ENCODE measurements at places on chromosomes 5 and 9.

DNA sequence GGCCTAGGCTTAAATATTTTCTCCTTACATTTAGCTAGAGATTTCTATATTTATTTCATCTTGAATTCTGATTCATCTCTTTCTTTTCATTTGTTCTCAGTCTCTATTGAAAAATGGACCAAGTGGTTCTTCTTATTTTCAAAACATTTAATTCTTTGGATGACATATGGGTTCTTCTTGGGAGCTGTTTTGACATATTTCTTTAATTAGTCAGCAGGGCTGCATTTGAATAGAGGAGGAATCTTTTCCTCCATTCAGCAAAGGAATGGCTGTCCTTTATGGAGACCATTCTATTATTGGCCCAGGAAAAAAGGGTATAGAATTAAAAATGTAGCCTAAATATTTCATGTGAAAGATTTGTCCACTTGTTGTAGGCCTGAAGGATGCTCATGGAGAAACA is 109.9 kb downstream of the RPS23 start:
- DNase-seq = no peak

DNA sequence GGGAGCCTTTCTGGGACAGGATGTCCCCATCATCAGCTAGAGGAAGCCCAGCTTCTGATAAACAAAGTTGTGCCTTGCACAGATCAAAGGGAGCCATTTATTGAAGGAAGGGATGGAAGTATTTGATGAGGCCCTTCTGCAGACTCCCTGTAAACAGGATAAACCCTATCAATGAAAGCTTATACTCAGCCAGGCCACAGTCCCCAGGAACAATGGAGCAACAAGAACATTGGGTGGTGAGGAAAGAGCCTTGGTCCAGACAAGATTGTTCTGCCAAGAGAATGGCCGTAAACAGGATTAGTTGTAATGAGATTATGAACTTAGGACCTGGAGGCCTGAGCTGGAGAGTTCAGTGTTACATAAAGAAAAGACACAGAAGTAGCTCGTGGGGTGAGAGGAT is 40.5 kb upstream of the LIFR start:
- no peak for DNase-seq

- no peak for DNase-seq
Observed at GRCh38 chr9:129440435-129441186, 180.3 kb downstream of the C9orf50 start.

DNA sequence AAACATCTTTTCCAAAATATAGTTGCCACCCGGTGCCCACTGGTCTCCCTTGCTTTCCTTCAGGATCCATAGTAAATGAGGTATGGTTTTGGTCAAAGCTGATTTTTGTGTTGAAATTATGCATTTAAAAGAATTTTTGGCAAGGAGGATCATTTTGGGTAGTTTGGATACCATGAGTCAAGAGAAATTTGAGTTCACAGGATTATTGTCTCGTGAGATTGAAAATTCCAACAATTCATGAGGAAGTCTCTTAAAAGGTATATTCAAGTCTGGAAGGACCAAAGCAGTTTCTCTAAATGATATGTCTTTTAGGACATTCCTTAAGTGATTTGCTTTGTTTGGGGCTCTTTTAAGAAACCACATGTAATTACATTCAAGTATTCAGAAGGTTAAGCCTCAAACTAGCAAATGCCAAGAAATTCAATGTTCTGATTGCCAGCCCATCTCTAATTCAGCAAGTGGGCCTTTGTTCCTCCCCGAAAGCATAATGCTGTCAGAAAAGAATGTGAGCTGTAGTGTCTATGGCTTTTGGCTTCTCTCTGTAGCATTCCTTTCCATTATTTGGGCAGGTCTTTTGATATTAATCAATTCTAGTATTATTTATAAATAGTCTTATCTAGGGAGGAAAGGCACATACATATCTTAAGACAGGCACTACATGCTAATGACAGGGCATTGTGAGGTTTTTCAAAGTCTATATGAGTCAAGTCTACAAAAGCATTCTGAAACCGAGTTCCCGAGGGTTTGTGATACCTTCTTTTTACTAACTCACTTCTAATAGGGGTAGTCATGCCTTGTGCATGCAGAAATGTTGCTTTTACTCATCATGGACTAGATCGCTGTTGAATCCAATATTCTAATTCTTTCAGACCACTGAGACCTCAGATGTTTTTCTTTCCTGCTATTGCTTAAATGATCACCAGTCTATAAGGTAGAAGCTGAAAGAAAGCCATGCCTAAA is 453.9 kb downstream of the ENC1 start:
- no peak for DNase-seq

DNA sequence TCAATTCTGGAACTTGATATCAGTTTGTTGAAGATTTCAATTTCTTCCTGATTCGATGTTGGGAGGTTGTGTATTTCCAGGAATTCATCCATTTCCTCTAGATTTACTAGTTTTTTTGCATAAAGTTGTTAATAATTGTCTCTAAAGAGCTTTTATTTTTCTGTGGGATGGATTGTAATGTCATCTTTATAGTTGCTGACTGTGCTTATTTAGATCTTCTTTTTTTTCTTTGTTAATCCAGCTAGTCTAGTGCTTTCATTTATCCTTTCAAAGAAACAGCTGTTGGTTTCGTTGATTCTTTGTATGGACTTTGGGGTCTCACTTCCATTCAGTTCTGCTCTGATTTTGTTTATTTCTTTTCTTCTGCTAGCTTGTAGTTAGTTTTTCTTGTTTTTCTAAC is 302.0 kb upstream of the DMAC1 start:
- no peak for DNase-seq

- no peak for DNase-seq
Observed at GRCh38 chr9:92726971-92727715, 37.5 kb downstream of the BICD2 start.

DNA sequence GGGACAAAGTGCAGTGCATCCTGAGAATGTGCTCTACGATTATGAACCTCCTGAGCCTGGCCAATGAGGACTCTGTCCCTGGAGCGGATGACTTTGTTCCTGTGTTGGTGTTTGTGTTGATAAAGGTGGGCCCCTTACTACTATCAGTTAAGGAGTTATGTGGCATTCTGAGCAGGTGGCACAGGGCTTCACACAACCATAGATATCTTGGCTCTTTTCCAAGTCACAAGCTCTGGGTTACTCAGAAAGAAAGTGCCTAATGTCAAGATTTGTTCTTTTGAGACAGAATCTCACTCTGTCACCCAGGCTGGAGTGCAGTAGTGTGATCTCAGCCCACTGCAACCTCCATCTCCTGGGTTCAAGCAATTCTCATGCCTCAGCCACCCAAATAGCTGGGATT is 99.0 kb downstream of the GAPVD1 start:
- DNase-seq = no peak

DNA sequence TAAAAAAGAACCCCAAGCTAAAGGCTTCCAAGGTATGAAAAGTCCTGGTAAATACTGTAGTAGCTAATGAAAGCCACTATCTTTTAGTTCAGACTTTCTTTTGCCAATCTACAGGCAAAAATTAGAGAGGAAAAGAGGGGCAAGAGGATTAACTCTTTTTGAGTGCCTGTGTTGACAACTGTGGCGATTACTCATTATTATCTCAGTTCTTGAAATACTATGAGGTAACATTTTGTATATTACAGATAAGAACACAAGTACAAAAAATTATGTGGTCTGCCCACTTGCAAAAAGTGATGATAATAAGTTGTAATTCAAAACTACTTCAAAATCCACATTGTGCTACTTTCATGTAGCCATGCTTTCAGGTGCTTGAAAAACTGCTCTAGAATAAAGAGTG is 144.0 kb downstream of the DTWD2 start:
- DNase-seq = no peak

GRCh38 chr9:92534674-92535073 is 1.1 kb downstream of the ECM2 start:
- DNase-seq = no peak

DNA sequence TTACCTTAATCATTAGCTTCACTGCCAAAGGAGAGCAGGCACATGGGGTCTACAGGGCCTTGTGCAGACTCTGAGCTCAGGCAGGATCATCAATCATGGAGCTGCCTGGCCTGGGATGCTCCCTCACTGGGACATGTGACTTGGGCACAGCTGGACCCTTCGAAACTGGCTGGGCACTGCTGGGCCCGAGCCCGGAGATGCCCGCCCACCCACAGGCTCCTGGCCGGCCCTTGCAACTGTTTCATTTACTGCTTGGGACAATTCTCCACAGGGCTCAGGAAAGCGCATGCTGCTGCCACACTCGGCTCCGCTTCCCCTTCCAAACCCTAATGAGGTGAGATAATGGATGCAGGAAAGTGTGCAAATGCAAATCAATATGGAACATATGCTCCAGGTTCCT is 387.5 kb downstream of the TRIM36 start:
- DNase-seq = no peak

GRCh38 chr5:126385524-126386502 is 37.4 kb upstream of the GRAMD2B start:
- DNase-seq = peak; percentile 15

GRCh38 chr5:135053278-135053677 is 19.2 kb upstream of the PITX1 start:
- no peak for DNase-seq

DNA sequence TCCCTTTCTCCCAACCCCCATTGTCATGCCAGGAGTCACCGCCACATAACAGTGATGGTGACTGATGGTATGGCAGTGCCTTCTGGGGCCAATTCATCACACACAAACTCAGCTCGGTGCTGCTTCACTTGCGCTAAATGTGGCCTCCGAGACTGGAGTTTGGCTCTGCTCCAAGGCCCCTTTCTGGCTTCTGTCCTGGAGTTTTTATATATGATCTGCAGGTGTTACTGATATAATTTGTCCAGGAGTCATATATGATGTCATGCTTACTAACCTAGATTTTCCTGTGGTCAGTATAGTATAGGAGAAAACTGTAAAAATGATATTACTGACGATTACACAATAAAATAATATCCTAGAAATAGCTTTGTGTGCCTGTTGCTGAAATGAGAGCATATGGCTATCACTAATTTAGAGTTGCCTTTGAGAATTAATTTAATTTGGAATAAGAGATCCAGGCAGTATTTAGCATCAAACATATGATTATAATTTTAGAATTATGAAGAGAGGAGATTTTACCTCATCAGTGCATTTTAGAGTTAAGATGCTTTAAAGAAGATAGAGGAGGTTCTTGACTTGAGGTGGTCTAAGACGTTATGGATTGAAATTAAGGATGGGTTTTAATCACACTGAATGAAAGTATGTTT is 334.1 kb upstream of the CD180 start:
- DNase-seq = peak; percentile 56

DNA sequence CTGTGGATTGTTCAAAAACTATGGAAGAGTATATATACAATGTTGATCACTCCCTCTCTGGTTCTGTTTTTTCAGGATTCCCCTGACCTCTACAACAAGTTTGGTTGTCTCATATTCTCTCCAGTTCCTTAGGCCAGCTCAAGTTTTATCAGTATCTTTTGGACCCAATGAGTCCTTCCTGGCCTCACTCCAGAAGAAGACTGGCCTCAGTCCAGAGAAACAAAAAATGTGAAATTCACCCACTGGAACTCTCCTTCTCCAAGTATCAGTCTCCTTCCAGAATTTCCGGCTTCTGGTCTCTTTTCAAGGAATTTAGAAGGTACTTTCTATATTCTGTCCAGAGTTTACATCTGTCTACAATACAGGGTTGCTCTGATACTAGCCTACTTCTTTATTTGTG is 537.8 kb upstream of the FTMT start:
- no peak for DNase-seq

All from NCI-H2081 (cell line).